ENCODE measurements at places on chromosomes 4 and X.

- no peak for DNase-seq
These were observed 74.5 kb upstream of the NKX1-1 start for GRCh38 chr4:1480720-1481119.

- DNase-seq = no peak
These were observed 74.0 kb upstream of the KLF3 start for GRCh38 chr4:38590046-38590445.

- no peak for DNase-seq
These were observed 909.4 kb downstream of the FSTL5 start for GRCh38 chr4:161254375-161254774.

DNA sequence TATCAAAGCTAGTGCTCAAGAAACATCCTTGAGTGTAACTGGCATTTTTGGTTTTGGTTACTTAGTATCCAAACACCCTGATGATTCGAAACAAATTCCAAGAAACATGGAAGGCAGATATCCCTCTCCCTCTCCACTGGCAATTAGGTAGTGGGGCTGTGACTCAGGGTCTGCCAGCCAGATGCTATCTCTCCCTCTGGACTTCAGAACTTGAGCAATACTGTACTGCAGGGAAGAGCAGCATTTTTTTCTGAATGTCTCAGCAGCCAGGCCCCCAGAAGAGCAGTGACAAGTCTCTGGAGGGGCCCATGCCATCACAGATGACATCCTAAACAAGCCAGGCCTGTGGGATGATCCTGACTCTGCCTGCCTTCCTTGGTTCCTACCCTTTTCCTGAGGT is 37.3 kb upstream of the BCORL1 start:
- no peak for DNase-seq

- no peak for DNase-seq
These were observed 653.8 kb upstream of the GALNT7 start for GRCh38 chr4:172514801-172515200.
